ENCODE measurements at places on chromosomes 4 and X.

- no peak overlapping the region for H3K4me3 ChIP-seq
- no peaks in the 10 kb centered on the region for H3K4me1 ChIP-seq
- H3K36me3 ChIP-seq = peaks cover 59% of the 10 kb centered on the region
- no peak overlapping the region for H3K27ac ChIP-seq
Measured at GRCh38 chr4:48851651-48852050, 20.8 kb downstream of the OCIAD1 start.

- DNase-seq = no peak
- H3K27ac ChIP-seq = no peak overlapping the region
- no peaks in the 10 kb centered on the region for H3K4me1 ChIP-seq
- peaks cover 32% of the 10 kb centered on the region for H3K36me3 ChIP-seq
- H3K4me3 ChIP-seq = no peak overlapping the region
Measured at GRCh38 chr4:88442689-88443191, 14.2 kb upstream of the HERC5 start.

DNA sequence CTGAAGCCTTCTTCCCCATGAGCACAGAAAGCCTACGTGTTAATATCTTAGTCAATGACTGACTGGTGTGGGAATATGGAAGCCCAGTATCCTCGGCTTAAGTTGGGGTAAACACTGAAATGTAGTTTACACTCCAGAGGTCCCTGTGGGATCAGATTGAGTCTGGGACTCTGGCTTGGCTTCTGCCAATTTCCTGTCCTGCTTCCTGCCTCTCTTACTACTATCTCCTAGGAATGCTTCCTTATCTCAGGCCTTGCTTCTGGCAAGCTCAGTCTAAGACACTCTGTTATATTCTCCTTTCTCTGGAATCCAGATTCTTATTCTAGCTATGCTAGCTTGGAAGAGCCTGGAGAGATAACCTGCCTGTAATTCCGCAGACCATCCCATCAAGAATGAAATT lies 174.0 kb upstream of the LDB2 start:
- H3K27ac ChIP-seq = no peak overlapping the region
- no peak overlapping the region for H3K4me3 ChIP-seq
- no peaks in the 10 kb centered on the region for H3K27me3 ChIP-seq
- DNase-seq = no peak

- H3K4me1 ChIP-seq = no peaks in the 10 kb centered on the region
- no peaks in the 10 kb centered on the region for H3K36me3 ChIP-seq
- H3K27ac ChIP-seq = no peak overlapping the region
- no peak for DNase-seq
- no peak overlapping the region for H3K4me3 ChIP-seq
Measured at GRCh38 chrX:11600578-11600977, 65.1 kb downstream of the ARHGAP6 start.

DNA sequence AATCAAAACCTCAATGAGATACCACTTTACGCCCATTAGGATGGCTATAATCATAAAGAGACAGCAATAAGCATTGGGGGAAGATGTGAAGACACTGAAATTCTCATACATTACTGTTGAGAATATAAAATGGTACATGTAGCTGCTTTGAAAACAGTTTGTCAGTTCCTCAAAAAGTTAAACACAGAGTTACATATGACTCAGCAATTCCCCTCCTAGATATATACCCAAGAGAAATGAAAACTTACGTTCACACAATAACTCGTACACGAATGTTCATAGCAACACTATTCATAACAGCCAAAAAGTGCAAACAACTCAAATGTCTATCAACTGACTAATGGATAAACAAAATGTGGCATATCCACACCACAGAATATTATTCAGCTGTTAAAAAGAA lies 36.6 kb downstream of the PHF8 start:
- H3K4me3 ChIP-seq = no peak overlapping the region
- H3K27ac ChIP-seq = no peak overlapping the region
- DNase-seq = no peak
- H3K27me3 ChIP-seq = no peaks in the 10 kb centered on the region

DNA sequence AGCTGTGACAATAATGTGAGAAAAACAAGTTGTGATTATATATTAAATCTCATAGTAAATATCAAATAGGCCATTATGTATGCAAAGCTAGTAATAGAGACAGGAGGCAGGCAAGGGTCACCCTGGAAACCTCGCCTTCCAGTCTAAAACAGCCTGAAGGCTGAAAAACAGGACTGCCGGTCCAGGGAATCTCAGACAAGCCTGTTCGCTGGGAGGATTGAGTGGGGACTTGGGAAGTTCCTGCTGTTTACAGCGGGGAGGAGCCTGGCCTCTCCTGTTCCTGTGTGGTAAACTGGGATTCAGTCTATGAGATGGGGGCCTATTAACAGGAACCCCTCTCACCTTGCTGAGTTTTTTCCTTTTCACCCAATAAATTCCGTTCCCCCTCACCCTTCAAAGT lies 2317.3 kb downstream of the PCDH7 start:
- no peaks in the 10 kb centered on the region for H3K36me3 ChIP-seq
- no peak overlapping the region for H3K27ac ChIP-seq
- H3K27me3 ChIP-seq = no peaks in the 10 kb centered on the region
- H3K4me3 ChIP-seq = no peak overlapping the region
- no peaks in the 10 kb centered on the region for H3K4me1 ChIP-seq

DNA sequence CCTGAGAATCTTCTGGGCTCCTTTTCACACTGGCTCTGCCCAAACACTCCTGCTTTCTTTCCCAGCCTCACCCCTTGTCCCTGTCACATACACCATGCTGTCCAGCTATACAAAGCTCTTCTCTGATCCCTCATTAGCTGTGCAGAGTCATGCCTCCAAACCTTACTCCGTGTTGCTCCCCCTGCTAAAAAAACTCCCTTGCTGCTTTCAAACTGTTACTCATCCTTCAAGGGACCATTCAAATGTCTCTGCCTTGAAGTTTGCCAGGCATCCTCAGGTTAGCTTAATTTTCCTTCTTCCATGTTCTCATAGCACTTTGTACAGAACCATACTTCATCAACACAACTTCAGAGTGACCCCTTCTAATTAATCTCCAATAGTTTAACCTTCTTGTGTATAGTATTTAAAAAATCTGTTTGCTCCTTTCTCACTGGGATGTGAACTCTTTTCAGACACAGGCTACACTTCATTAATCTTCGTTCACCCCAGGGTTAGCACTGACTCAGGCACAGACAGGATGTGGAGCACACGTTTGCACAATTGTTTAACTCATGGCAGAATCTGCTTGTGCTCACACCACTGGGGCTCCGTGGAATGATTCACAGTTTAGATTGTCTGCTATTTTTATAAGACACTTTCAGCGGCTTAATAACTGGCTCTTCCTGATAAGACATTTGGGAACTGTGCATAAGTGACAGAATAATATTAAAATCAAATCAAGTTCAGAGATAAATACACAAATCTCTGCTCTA lies 21.4 kb upstream of the SEL1L3 start:
- DNase-seq = no peak
- peak overlapping the region; percentile 62 for H3K27ac ChIP-seq
- no peaks in the 10 kb centered on the region for H3K27me3 ChIP-seq
- no peaks in the 10 kb centered on the region for H3K36me3 ChIP-seq

DNA sequence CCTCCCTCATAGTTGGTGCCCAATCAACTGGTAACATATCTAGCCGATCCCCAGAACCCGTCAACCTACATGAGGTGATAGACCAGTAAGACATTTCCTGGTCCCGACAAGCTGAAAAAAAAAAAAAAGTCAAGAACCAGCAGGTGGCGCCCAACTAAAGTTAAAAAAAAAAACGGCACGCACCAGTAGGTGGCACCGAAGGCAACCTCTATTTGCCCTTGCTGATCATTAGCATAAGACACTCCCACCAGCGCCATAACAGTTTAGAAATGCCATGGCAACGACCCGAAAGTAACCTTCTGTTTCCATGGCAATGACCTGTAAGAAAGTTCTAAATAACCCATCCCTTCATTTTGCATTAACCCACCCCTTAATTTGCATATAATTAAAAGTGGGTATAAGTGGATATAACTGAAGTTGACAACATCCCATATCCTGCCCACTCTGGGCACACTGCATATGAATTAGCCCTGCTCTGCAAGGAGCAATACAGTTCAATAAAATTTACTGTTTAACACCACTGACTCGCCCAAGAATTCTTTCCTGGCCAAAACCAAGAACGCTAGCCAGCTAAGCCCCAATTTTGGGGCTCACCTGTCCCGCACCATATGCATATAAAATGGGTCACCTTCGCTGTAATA lies 83.9 kb upstream of the SPANXB1 start:
- H3K4me3 ChIP-seq = no peak overlapping the region
- no peak overlapping the region for H3K27ac ChIP-seq
- no peaks in the 10 kb centered on the region for H3K36me3 ChIP-seq

DNA sequence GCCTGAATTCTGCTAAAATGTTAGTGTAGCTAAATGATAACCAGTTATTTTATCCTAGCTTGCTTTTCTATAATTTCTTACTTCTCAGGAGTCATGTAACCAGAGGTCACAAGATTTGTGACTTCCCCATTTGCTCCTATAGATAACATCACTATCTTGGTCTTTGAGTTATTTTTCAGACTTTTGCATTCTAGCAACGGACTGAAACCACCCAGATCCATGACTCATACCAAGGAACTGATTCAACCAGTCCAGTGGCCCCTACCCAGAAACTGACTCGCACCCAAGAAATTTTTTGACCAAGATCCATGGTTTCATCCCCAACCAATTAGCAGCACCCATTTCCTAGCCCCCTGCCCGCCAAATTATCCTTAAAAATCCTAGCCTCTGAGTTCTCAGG lies 50.0 kb downstream of the IQCM start:
- no peaks in the 10 kb centered on the region for H3K27me3 ChIP-seq
- no peak overlapping the region for H3K27ac ChIP-seq
- no peaks in the 10 kb centered on the region for H3K36me3 ChIP-seq
- no peak overlapping the region for H3K4me3 ChIP-seq

- no peak for DNase-seq
- H3K4me3 ChIP-seq = no peak overlapping the region
- no peaks in the 10 kb centered on the region for H3K36me3 ChIP-seq
- peaks cover 5% of the 10 kb centered on the region for H3K27me3 ChIP-seq
Measured at GRCh38 chr4:119100655-119101054, 35.0 kb upstream of the MYOZ2 start.

DNA sequence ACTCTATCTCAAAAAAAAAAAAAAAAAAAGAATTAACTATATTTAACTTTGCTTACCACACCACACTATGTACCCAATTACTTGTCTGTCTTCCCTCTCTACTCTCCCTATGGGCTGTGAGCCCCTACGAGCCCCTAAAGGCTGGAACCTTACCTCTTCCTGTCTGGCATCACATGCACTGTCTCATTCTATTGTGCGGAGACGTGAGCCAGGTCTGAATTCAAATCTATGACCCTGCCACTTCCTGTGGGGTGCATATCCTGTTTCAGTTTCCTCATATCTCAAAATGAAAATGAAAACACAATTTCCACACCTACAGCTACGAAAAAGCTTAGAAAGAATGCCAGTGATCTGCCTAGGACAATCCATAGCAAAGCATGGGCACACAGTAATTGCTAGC lies 42.9 kb upstream of the HS3ST1 start:
- H3K4me1 ChIP-seq = peaks cover 56% of the 10 kb centered on the region
- H3K27me3 ChIP-seq = no peaks in the 10 kb centered on the region
- peak overlapping the region; percentile 96 for H3K27ac ChIP-seq
- peak overlapping the region; percentile 81 for H3K4me3 ChIP-seq

- no peaks in the 10 kb centered on the region for H3K4me1 ChIP-seq
- no peak overlapping the region for H3K4me3 ChIP-seq
- no peak overlapping the region for H3K27ac ChIP-seq
- DNase-seq = no peak
Measured at GRCh38 chrX:74520291-74520690, 94.1 kb downstream of the RLIM start.

DNA sequence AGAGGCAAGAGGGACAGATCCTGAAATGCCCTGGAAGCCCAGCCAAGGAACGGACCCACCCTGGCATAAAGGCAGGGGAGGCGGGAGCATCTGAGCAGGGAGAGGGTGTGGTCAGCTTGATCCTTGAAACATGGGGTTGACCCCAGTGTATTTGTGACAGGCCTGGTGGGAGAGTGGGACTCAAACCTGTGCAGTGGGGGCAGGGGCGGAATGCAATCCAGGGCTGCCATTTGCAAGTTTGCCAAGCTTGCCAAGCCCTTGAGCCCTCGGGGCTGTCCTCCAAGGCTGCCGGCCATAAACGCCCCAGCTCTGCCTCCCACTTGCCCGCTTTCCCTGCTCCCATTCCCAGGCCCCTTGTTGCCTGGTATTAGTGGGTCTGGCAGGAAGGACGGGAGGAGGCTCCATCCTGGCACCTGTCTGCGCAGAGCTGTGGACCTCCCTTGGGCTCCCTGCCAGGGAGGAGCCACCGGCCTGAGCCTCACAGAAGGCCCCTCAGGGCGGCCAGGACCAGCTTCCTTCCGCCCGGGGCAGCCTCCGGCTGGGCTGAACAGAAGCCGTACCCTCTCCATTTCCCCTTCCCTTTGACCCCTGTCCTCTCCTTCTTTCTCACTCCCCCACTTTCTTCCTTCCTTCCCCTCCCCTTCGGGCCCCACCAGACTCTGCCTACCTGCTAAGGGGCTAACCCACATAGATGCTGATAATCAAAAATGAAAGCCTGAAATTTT lies 661 bp downstream of the S100P start:
- no peak for DNase-seq
- peaks cover 10% of the 10 kb centered on the region for H3K4me1 ChIP-seq
- H3K27me3 ChIP-seq = peaks cover 4% of the 10 kb centered on the region
- peaks cover 12% of the 10 kb centered on the region for H3K36me3 ChIP-seq

DNA sequence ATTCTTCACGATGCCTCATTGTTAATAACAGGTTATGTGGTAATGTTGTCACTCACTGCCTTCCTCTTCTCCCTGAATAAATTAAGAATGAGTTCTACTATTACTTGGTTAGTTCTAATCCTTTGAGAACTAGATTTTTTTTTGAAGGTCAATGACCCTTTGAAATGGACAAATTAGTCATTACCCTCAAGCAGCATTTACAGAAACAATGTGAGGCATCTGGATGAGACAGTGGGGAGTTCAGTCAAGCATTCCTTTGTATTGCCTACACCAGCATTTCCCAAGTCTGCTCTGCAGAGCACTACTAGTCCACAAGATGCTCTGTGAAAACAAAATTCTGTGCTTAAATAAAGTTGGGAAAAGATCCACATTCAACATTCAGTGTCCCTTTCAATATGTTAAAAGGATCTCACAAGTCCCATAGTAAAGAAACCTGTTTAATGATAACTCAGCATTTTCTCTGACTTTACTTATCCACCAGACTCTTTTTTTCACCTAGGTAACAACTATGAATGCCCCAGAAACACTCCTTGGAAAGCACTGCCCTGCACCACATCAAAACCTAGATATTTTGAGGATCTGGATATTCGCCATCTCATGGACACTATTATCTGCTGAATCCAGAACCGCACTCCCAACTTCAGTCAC lies 60.6 kb downstream of the CHRDL1 start:
- no peaks in the 10 kb centered on the region for H3K36me3 ChIP-seq
- H3K4me3 ChIP-seq = no peak overlapping the region
- no peak for DNase-seq
- no peaks in the 10 kb centered on the region for H3K4me1 ChIP-seq
- H3K27ac ChIP-seq = no peak overlapping the region
- H3K27me3 ChIP-seq = no peaks in the 10 kb centered on the region

GRCh38 chrX:136204571-136204970 lies 46.6 kb downstream of the MAP7D3 start:
- no peak overlapping the region for H3K27ac ChIP-seq
- H3K36me3 ChIP-seq = no peaks in the 10 kb centered on the region
- H3K27me3 ChIP-seq = no peaks in the 10 kb centered on the region
- no peak overlapping the region for H3K4me3 ChIP-seq
- peaks cover 14% of the 10 kb centered on the region for H3K4me1 ChIP-seq

Data from activated B cell treated with CpG ODN at 0.5 μM for 24 hours (primary cell).